ENCODE measurements at places on chromosomes 7 and 10.

DNA sequence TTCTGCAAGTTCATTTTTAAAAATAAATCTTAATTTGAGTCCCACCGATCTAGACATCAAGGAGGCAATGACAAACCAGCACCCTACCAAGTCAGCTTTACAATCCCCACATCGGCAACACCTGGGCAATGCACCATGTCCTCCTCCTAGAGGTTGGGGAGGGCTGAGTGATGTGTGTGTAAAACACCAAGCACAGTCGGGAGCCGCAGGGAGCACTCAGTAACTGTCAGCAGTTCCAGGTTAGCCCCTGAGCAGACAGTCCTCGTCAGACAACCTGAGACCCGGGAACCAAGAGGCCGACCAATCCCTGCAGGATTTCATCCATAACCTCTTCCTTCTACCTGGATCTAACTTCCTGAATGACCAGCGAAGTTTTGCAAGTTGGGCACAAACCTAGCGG lies 15.9 kb upstream of the C10orf120 start:
- no peak for DNase-seq

GRCh38 chr10:128538671-128539070 lies 412.4 kb upstream of the MKI67 start:
- no peak for DNase-seq

DNA sequence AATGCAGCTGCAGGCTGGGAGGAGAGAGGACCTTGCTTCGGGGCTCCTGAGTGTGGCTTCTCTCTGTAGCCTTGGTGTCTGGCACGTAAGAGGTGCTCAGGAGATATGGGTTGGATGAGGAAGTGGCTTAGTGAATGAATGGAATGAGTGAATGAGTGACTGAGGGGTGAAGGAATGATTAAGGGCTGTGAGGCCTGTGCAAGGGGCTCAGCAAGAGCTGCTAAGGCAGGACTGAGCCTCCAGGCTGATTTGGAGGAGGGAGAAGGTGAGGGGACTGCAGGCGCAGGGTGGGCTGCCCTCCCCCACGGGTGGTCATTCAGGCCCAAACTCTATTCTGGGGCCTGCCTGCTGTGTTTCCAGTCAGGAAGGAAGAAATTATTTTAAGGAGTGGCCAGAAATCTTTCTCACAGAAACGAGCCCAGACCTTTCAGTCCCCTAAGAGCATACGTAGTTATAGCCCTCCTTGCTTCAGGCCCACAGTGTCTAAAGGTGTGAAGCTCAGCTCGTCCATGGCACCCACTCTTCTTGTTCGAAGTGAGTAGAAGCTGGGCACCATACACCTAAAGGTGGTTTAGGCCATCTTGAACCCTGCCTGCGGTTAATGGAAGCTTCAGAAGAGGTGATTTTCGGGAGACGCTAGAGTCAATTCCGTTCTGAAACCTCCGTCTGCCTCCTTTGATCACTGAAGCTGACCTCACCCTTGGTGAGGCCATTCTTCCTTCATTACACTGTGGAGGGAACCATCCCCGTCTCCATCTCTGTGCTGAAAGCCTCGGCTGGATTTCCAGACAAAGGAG lies 49.5 kb upstream of the SAMD8 start:
- no peak for DNase-seq

GRCh38 chr7:74454021-74454924 lies 567 bp downstream of the GTF2IRD1 start:
- no peak for DNase-seq

DNA sequence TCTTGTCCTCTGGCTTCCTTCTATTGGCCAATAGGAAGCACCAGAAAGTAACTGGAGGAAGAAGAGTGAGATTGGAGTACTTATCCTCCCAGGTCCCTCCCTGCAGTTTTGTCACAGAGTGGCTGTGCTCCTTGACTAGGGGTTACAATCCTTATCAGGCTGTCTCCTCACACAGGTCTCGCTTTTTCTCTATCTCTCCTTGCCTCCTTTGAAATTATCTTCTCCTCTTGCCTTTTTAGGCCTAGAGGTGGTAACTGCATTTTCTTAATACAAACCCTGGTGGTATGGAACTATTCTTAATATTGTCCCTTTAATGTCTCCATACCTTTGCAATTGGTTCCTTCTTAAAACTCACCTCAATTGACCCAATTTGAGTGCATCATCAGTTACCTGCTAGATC lies 2.7 kb downstream of the PRSS37 start:
- no peak for DNase-seq

- no peak for DNase-seq
Measured at GRCh38 chr7:106034383-106034782, 71.3 kb downstream of the CDHR3 start.

GRCh38 chr10:21702633-21703111 lies 168.6 kb downstream of the MLLT10 start:
- DNase-seq = no peak

- no peak for DNase-seq
Measured at GRCh38 chr7:134083766-134084487, 43.2 kb upstream of the LRGUK start.

DNA sequence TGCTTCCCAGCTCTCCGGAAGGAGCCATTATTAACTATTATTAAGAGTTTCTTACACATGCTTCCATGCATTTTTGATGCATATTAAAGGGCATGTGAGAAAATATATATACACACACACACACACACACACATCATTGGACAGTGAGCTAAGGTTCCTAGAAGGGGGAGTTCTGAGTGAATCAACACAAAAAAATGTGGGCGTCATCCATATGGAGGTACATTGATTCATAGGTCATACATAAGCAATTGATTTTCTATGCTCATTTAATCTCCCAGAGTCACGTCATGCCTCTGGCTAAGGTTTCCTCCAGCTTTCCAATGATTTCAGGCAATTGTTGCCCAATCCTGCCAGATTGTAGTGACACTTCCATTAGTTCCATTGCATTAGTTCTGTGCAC lies 269.4 kb downstream of the DNAJB9 start:
- DNase-seq = no peak

- no peak for DNase-seq
Measured at GRCh38 chr7:69654849-69655707, 56.8 kb downstream of the AUTS2 start.

DNA sequence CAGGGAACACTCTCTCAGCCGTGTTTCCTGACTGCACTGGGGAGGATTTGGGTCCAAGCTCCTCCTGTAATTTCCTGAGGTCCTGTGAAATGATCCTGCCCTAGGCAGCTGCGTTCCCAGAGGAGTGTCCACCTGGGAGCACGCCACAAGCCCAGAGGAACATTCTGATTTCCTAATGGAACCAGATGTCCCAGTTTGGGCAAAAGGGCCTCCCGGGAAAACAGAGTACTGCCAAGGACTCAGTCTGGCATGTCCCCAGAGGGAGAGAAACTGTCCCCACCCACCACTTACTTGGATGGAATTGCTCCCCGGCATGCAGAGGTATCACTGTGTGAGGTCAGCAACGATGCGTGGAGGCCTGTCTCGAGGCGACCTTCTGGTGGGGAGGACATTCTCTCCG lies 34.5 kb downstream of the ASB13 start:
- no peak for DNase-seq

DNA sequence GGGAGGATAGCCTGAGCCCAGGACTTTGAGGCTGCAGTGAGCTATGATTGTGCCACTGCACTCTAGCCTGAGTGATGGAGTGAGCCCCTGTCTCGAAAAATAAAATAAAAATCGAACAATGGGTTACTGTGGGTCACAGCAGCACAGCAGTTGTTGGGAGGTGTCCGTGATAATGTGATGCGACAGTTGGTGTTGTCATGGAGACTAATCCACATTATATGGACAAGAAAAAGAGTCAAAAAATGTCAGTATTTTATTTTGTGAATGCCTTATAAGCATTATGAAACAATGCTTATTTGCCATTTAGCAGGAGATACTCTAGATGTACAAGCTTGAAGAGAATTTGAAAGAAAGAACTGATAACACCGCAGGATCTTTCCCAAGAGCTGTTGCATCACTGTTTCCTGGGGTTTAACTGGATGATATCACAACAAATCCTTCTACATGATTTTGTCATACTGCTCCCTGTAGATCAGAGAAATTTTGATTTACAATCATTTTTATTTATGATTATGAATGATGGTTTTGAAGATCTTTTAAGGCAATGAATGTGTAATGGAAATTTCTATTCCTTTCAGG lies 195.4 kb downstream of the BAMBI start:
- DNase-seq = no peak

DNA sequence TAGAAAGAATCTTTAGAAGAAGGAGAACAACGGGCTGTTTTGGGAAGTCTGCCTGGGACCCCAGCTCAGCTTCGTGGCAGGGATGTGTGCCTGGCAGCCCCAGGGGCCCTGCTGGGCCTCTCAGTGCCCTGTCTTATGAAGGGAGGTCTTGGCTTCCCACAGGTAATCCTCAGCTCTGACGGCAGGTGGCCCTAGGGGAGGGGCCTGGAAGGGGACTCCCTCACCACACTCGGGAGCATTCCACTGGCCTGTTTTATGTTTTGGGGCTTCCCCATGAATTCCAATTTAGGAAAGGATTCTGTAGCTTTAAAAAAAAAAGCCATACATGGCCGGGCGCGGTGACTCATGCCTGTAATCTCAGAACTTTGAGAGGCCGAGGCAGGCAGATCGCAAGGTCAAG lies 3.0 kb upstream of the DMBT1 start:
- no peak for DNase-seq

DNA sequence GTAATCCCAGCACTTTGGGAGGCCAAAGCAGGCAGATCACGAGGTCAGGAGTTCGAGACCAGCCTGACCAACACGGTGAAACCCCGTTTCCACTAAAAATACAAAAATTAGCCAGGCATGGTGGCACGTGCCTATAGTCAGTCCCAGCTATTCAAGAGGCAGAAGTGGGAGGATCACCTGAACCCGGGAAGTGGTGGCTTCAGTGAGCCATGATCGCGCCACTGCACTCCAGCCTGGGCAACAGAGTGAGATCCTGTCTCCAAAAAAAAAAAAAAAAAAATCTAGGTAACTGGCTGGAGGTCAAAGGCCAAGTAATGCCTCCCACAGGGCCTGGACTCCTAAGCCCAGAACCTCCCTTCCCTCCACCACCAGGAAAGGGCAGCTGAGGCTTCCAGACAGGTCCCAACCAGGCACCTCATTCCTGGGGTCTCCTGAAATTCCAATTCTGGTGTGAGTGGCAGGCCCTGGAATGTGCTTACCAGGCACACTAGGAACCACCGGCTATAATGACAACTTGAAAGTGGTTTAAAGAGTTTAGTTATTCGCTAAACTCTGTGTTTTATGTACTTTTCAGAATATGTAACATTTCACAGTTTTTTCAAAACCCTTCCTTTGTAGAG lies 86.9 kb upstream of the TNRC18 start:
- DNase-seq = no peak

DNA sequence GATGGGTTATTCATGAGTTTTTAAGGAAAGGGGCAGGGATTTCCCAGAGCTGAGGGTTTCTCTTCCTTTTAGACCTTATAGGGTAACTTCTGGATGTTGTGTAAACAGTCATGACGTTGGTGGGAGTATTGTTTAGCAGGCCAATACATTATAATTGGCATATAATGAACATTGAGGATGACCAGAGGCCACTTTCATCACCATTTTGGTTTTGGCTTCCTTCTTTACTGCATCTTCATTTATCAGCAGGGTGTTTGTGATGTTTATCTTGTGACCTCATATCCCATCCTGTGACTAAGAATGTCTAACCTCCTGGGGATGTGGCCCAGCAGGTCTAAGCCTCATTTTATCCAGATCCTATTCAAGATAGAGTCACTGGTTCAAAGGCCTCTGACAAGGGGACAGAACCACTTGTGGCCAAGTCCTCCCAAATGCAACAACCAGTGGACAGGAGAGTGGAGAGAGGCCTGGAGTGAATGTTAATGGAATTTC lies 77.3 kb upstream of the RPA3 start:
- DNase-seq = no peak

GRCh38 chr10:124722798-124723783 lies 21.1 kb downstream of the FAM53B start:
- DNase-seq = no peak
